ENCODE measurements at places on chromosomes 1 and 21.

DNA sequence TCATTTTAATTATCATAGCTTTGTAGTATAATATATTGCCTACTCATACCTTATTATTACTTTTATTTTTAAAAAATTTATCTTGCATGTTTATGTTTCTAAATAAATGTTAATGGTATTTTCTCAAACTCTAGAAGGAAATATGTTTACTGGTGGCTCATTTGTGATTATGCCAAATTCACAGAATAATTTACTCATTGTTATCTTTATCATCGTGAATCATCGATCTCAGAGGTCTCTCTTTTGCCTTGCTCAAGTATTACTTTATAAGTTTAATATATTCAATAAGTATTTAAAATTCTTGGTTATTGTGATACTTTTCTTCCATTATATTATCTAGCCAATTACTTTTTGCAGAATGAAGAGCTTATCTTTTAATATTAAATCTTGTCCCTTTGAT is 836.7 kb upstream of the ADAMTS5 start:
- no peak for DNase-seq

DNA sequence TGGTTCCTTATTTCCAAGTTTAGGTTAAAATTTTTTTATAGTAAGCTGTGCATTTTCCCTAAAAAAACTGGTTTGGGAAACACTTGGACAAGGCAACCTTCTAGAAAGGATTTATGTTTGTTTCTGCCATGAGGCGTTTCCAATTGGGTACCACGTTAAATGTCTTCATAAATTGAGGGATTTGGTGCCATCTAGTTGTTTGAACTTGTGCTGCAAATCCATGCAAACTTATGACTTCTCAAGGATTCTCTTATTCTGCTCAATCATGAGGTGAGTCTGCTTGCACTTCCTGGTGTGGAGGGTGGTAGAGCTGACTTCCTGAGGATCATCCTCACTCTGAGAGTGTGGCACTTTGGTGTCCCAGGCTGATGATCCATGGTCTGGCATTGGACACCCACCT is 123.3 kb downstream of the PCNX2 start:
- no peak for DNase-seq

- no peak for DNase-seq
Observed at GRCh38 chr1:30450818-30451233, 272.6 kb downstream of the MATN1 start.

- DNase-seq, result peak; percentile 47
Observed at GRCh38 chr1:25487628-25488027, 55.8 kb upstream of the LDLRAP1 start.

- no peak for DNase-seq
Observed at GRCh38 chr1:111449703-111450017, 396 bp downstream of the ATP5PB start.

DNA sequence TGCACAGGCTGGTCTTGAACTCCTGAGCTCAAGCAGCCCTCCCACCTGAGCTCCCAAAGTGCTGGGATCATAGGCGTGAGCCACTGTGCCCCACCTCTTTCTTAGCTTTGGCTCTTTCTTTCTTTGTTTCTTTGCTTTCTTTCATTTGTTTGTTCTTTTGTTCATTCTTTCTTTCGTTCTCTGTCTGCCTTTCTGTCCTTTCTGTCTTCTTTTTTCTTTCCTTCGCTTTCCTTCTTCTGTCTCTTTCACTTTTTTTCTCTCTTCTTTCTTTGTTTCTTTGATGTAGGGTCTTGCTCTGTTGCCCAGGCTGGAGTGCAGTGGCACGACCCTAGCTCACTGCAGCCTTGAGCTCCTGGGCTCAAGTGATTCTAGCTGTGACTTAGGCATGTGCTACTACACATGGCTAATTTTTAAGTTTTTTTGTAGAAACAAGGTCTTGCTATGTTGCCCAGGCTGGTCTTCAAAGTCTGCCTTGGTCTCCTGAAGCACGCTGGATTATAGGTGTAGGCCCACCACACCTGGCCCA is 18.9 kb downstream of the SOX13 start:
- no peak for DNase-seq

DNA sequence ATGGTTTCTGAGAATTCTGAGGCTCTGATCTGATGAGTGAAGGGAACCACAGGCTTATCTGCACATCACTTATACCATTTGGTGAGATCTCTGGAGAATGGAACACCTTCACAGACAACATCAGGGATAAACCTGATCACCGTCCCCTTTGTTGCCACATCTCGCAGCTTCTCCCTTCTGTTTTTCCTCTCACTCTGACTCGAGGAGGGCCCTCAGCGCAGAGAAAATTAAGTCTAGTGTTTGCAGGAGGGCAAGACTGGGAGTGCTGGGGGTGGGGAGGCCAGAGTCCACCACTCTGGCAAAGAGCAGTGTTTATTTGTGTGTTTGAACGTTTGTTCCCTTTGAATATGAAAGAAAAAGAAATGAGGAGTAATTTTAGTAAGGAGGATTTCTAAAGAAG is 29.0 kb upstream of the BATF3 start:
- no peak for DNase-seq

DNA sequence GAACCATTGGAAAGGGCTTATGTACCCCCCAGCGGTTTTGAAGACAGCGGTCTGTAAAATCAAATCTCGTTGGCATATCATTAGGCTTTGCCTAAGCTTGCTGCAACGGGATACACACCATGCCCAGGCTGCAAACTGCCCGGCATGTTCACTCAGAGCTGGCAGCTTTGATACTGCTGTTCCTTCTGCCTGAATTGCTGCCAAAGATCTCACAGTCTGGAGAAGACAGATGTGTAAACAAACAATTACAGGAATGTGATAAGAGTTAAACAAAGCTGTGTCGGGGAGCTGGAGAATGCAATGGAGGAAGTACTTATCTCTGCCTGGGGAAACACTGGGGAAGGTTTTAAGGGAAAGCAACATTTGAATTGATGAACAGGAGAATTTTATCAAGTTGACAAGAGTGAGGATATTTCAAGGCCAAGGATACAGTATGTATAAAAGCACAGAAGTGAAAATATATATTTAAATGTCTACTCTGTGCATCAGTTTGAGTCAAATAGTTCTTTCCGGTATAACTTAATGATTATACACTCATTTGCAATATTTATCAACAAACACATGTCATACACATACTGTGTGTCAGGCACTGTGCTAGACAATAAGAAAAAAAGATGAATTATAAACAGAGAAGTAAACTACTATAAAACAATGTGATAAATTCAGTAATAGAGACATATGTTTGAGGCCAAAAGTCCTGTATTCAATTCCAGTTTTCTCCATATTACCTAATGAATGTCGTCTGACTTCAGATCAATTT is 29.9 kb downstream of the CHML start:
- DNase-seq, result no peak

- DNase-seq, result no peak
Observed at GRCh38 chr21:16912075-16912474, 600.8 kb upstream of the CXADR start.

DNA sequence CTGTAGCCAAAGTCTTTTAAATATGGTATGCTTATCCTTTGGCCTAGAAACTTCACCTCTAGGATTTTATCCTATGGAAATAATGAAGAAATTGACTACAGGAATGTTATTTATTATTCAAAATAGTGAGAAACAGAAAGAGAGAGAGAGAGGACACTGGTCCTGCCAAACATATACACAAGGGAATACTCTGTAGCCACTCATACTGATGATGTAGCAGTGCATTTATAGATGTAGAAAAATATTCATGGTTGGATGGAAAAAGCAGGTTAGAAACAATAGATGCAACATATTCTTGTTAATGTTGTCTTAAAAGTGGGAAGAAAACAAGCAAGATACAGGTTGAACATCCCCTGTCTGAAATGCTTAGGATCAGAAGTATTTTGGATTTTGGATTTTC is 22.2 kb upstream of the EPHB2 start:
- no peak for DNase-seq

DNA sequence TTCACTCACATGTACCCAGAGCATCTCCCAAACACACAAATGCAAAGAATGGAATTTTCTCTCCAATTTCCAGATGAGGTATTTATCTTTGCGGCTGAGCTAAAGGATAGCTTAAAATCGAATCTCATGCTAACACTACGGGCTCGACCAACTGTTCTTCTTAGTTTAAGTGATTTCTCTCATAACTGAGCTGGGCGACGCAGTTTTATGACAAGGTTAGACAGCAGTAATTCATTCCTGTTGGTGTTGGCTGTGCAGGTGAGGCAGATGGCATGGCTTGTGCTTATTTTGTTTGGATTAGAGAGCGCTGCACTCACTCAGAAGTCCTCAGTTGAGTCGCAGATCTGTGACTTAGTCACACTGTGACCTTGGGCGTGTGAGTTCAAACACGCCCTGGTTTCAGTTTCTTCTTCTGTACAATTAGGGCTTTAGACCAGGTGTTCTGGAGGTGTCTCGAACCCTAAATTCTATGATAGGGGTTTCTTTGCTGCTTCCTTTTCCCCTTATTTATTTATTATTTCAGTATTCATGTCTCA is 41.5 kb upstream of the MRPS6 start:
- peak; percentile 18 for DNase-seq

GRCh38 chr1:236425031-236425663 is 31.1 kb downstream of the EDARADD start:
- DNase-seq, result peak; percentile 27

DNA sequence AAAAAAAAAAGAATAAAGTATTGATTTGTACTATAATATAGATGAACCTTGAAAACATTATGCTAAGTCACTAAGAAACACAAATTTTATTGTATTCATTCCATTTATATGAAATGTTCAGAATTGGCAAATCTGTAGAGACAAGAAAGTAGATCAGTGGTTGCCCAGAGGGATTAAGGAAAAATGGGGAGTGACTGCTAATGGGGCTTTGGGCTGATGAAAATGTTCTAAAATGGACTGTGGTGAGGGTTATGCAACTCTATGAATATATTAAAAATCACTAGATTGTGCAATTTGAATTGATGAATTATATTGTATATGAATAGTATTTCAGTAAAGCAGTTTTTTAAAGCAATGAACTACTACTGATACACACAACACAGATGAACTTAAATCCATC is 10.0 kb downstream of the GDAP2 start:
- no peak for DNase-seq

DNA sequence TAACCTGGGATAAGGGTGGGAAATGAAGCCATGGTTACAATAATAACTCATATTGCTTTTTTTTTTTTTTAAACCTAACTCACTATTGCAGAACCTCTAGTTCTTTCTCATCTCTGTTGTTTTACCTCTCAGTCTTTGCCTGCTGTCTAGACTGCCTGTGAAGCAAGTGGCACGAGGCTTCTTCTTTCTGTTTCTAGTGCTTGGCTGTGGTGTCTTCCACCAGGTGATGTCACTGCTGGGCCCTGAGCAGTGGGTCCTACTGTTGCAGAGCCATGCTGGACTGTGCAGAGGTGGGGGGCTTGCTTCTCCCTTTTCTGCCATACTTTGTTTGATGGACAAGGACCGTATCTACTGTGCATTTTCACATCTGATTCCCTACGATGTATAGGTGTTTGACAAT is 51.7 kb downstream of the ZNF326 start:
- no peak for DNase-seq

- DNase-seq, result no peak
Observed at GRCh38 chr1:186950547-186950946, 121.8 kb downstream of the PLA2G4A start.

DNA sequence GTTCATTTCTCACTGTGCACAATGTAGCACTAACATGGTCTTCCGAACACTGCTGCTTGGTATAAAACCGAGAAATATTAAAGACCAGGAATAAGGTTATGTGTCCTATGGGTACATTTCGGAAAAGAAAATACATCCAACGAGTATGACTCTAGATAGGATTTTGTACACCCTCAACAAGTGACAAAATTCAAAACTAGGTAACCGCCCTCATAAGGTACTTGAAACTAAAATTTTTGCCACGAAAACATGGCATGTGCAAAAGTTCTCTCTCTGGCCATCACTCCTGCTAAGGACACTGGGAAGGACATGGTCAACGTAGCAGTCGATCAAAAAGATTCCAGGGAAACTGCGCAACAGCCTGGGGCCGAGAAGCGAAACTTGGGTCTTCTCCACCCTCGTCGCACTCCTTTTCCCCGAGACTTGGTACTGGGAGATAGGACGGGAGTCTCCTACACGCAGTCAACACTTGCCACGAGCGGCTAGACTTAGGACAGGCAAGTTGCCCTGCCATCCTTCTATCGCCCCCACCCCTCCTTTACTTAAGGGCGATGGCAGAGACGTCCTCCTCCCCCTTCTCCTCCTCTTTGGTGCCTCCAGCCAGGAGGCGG is 338 bp upstream of the TOR1AIP1 start:
- DNase-seq, result no peak

GRCh38 chr1:107992347-107992746 is 27.4 kb upstream of the VAV3 start:
- no peak for DNase-seq

DNA sequence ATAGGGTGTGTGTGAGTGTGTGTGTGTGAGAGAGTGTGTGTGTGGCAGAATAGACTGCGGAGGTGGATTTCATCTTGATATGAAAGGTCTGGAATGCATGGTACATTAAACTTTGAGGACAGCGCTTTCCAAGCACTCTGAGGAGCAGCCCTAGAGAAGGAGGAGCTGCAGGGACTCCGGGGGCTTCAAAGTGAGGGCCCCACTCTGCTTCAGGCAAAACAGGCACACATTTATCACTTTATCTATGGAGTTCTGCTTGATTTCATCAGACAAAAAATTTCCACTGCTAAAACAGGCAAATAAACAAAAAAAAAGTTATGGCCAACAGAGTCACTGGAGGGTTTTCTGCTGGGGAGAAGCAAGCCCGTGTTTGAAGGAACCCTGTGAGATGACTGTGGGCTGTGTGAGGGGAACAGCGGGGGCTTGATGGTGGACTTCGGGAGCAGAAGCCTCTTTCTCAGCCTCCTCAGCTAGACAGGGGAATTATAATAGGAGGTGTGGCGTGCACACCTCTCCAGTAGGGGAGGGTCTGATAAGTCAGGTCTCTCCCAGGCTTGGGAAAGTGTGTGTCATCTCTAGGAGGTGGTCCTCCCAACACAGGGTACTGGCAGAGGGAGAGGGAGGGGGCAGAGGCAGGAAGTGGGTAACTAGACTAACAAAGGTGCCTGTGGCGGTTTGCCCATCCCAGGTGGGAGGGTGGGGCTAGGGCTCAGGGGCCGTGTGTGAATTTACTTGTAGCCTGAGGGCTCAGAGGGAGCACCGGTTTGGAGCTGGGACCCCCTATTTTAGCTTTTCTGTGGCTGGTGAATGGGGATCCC is 18.3 kb upstream of the HDAC1 start:
- DNase-seq, result peak; percentile 89

GRCh38 chr1:115796897-115797296 is 28.4 kb upstream of the CASQ2 start:
- no peak for DNase-seq

DNA sequence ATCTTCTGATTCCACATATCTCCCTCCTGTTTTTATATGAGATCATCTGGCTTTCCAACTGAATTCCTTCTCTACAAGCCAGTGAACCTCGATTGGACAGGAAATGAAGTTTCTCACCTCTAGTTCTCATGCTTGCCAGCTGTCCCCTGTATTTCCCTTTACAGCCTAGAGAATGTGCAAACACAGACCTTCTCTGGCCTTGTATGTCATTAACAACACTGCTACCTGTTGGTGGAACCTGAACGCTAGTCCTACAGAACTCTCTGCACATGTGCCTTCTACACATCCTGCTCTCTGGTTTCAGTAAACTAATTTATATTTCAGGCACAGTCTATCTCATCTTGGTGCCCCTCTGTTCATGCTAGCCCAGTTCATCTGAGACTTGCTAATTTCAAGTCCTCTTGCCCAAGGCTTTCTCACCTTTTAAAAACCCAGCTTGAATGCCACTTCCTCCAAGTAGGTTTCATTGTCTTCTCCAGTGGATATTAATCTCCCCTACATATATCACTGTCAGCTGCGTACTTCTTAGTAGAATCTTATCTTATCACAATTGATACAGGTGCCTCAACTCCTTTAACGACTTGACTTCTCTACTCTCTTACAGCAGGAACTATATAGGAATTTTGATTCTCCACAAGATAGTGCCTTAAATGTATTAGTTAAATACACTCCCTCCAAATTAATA is 549.9 kb downstream of the PLPP3 start:
- DNase-seq, result no peak

Data from stimulated activated CD4-positive, alpha-beta T cell treated with anti-CD3 and anti-CD28 coated beads, Interleukin-15, amount 100 ng/mL, for 24 hours (primary cell).